MCF 10A (cell line): ENCODE measurements at places on chromosomes 6 and 20. TPM values are rescaled to one million over a fixed set of nuclear protein-coding genes. Genes with fewer than 3 reads are reported as not detected.

The BPI gene
- not detected in 2 replicates for total RNA-seq

The IL17F gene
- total RNA-seq: not detected in 2 replicates

The NAPB gene
- 9.6 and 10.9 TPM in 2 replicates for total RNA-seq

DNA sequence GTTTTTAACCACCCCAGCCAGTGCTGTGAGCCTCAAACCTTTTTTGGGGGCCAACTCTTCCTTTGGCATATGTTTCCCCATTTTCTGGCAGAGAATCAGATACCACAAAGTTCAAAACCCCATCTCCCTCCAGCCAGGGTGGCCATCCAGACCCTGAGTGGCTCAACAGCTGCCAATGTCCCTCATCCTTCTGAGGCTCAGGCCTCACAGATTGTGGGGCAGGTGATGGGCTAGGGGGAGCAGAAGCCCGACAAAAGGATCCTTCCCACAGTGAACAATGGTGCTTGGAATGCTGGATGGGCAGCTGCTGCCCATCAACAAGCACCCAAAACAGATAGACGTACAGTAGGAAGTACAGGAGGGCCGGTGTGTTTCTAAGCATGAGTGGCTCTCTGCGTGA, 42.6 kb upstream of the IL17A start:
- no peak overlapping the region for H3K4me3 ChIP-seq
- no peak overlapping the region for H3K27ac ChIP-seq
- peaks cover 50% of the 10 kb centered on the region for H3K27me3 ChIP-seq
- DNase-seq: no peak

The TMEM14C gene
- total RNA-seq: 159 and 160 TPM in 2 replicates

- DNase-seq: no peak
- H3K4me1 ChIP-seq: no peaks in the 10 kb centered on the region
- no peak overlapping the region for H3K27ac ChIP-seq
Observed at GRCh38 chr6:150967910-150968309, 102.4 kb downstream of the MTHFD1L start.

- no peaks in the 10 kb centered on the region for H3K4me1 ChIP-seq
- H3K27ac ChIP-seq: no peak overlapping the region
- no peak overlapping the region for H3K4me3 ChIP-seq
- peaks cover 29% of the 10 kb centered on the region for H3K27me3 ChIP-seq
- H3K36me3 ChIP-seq: peaks cover 13% of the 10 kb centered on the region
Observed at GRCh38 chr6:41655646-41656001, 17.4 kb downstream of the MDFI start.

DNA sequence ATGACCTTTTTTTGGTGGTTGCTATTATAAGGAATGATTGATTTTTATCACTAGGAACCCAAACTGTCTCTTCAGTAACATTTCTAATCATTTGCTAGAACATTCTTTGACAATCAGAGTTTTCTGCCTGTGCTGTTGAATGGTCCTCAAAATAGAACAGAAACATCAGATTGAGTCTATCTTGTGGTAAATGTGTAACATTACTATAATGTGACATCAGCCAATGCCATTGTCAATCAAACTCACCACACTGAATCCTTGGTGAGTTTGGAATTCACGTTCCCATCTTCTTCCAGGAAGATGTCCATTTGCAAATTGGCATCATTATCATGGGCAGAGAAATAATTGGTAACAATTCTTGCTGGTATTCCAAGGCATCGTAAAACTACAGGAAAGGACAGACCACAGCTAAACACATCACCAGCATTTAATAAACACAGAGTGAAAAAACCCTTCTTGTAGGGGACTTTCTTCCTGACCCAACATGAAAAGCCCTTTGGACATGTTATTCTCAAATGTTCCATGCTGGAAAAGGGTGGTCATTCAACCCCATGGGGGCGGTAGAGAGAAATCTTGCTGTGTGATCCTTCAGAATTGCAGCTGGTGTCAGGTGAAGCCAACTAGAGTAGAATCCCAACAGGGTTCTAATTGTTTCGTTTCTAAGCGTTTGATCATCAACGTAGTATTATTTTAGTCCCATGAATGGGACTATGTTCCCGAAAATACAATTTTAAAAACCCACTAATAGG, 98.5 kb downstream of the F13A1 start:
- no peaks in the 10 kb centered on the region for H3K36me3 ChIP-seq
- peaks cover 9% of the 10 kb centered on the region for H3K4me1 ChIP-seq
- no peak overlapping the region for H3K4me3 ChIP-seq
- peak; percentile 50 for DNase-seq
- H3K27me3 ChIP-seq: peaks cover 28% of the 10 kb centered on the region

GRCh38 chr20:17621229-17621968, 51.5 kb downstream of the DSTN start:
- peaks cover 33% of the 10 kb centered on the region for H3K36me3 ChIP-seq
- H3K27me3 ChIP-seq: no peaks in the 10 kb centered on the region
- H3K4me3 ChIP-seq: no peak overlapping the region
- no peak for DNase-seq
- H3K27ac ChIP-seq: no peak overlapping the region

DNA sequence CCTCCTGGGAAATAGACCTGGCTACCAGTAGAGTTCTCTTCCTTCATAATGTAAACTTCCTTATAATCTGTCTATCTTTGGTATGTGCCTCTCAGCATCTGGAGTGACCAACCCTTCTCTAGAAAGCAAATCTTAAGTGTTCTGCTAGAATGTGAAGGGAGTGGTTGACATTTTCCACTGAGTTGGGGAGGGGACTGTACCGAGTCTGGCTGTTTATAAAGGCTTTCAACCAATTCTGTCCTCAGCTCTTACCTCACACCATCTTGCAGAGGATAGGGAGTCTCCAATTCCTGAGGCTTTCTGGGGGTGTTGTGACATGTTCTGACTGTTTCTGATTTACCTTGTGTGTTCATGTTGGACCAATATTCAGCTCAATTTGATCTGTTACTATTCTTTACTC, 39.6 kb downstream of the FAM217A start:
- no peaks in the 10 kb centered on the region for H3K27me3 ChIP-seq
- DNase-seq: no peak
- H3K27ac ChIP-seq: no peak overlapping the region
- no peak overlapping the region for H3K4me3 ChIP-seq

DNA sequence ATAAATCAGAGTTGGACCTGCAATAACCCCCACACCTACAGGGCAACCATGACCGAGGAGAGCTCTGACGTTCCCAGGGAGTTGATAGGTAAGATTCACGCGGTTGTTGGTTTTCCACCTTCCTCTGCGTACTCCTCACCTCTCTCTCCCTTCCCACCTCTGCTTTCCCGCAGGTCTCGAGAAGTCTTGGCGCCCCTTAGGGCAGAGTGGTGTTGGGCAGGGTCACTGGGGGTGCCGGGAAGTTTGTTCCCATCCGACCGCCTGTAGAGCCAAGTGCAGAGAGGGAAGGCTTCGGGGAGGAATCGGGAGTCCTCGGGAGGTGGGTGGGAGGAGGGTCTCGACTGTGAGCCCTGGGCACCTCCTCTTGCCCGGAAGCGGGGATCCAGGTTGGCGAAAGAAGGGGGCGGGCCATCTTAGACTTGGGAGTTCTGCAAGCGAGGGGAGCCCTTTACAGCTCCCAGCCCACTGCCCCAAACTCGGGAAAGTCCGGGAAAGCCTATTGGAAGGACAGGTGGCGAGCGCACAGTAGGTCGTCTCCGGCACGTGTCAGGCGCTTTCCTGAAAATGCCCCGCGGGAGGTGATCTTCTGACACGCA, 672 bp downstream of the CARMIL1 start:
- no peaks in the 10 kb centered on the region for H3K27me3 ChIP-seq
- peak overlapping the region; percentile 93 for H3K27ac ChIP-seq
- H3K36me3 ChIP-seq: peaks cover 6% of the 10 kb centered on the region
- peak; percentile 43 for DNase-seq
- H3K4me3 ChIP-seq: peak overlapping the region; percentile 96

- no peaks in the 10 kb centered on the region for H3K36me3 ChIP-seq
- H3K4me1 ChIP-seq: no peaks in the 10 kb centered on the region
- H3K4me3 ChIP-seq: no peak overlapping the region
- H3K27me3 ChIP-seq: no peaks in the 10 kb centered on the region
- H3K27ac ChIP-seq: no peak overlapping the region
Observed at GRCh38 chr20:9411833-9412232, 102.6 kb upstream of the LAMP5 start.

DNA sequence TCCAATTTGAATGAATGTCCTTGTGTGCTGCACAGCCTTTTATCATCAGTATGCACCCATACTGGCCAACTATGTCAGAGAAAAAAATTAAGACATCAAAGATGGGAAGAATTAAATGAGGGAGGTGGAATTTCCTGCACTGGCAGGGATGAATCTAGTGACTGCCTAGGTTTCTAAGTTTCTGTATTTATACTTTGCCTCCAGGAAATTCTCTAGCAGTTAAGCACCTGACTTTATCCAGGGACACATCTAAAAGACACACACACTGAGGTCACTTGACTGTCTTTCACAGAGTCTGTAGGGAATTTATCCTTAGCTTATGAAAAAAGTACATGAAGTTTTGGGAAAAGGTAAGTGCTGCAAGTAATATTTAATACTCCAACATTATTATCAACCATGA, 636.5 kb upstream of the PTCHD4 start:
- H3K4me3 ChIP-seq: no peak overlapping the region
- no peaks in the 10 kb centered on the region for H3K36me3 ChIP-seq
- DNase-seq: no peak
- H3K4me1 ChIP-seq: peaks cover 18% of the 10 kb centered on the region
- H3K27ac ChIP-seq: no peak overlapping the region

- no peaks in the 10 kb centered on the region for H3K27me3 ChIP-seq
- H3K4me1 ChIP-seq: no peaks in the 10 kb centered on the region
- peaks cover 5% of the 10 kb centered on the region for H3K36me3 ChIP-seq
- H3K4me3 ChIP-seq: no peak overlapping the region
Observed at GRCh38 chr6:122809001-122809400, 19.9 kb downstream of the SMPDL3A start.

- H3K4me1 ChIP-seq: no peaks in the 10 kb centered on the region
- no peaks in the 10 kb centered on the region for H3K36me3 ChIP-seq
- H3K27ac ChIP-seq: no peak within 1 kb of the TSS
- H3K27me3 ChIP-seq: no peaks in the 10 kb centered on the region
Observed at GRCh38 chr6:134317471-134318131, at the start of gene SGK1. Gene SGK1, minus strand, starts transcription at chr6:134318112. Its CDS starts 652 bp downstream, at chr6:134317460.

- no peak overlapping the region for H3K4me3 ChIP-seq
- no peaks in the 10 kb centered on the region for H3K36me3 ChIP-seq
- peaks cover under 1% of the 10 kb centered on the region for H3K27me3 ChIP-seq
- DNase-seq: no peak
- no peak overlapping the region for H3K27ac ChIP-seq
- H3K4me1 ChIP-seq: no peaks in the 10 kb centered on the region
Observed at GRCh38 chr6:50663806-50664205, 49.5 kb upstream of the TFAP2D start.

The OPRL1 gene
- 0.12 and 0.15 TPM in 2 replicates for total RNA-seq

The WFDC12 gene
- not detected in 2 replicates for total RNA-seq

The MUC22 gene
- not detected in 2 replicates for total RNA-seq

GRCh38 chr6:155039618-155040017, 44.5 kb downstream of the TIAM2 start:
- no peaks in the 10 kb centered on the region for H3K27me3 ChIP-seq
- H3K36me3 ChIP-seq: no peaks in the 10 kb centered on the region
- no peak for DNase-seq
- H3K4me1 ChIP-seq: no peaks in the 10 kb centered on the region
- H3K4me3 ChIP-seq: no peak overlapping the region

- no peak overlapping the region for H3K4me3 ChIP-seq
- H3K4me1 ChIP-seq: peaks cover 5% of the 10 kb centered on the region
- no peaks in the 10 kb centered on the region for H3K27me3 ChIP-seq
- H3K36me3 ChIP-seq: peaks cover 7% of the 10 kb centered on the region
- no peak for DNase-seq
Observed at GRCh38 chr20:58695084-58695722, 2.6 kb downstream of the NPEPL1 start.

The RIMS4 gene
- total RNA-seq: not detected in 2 replicates

GRCh38 chr20:39899881-39900280, 789.2 kb downstream of the MAFB start:
- peaks cover 8% of the 10 kb centered on the region for H3K4me1 ChIP-seq
- DNase-seq: no peak
- H3K36me3 ChIP-seq: no peaks in the 10 kb centered on the region

The SLC39A7 gene
- total RNA-seq: 118 and 187 TPM in 2 replicates

DNA sequence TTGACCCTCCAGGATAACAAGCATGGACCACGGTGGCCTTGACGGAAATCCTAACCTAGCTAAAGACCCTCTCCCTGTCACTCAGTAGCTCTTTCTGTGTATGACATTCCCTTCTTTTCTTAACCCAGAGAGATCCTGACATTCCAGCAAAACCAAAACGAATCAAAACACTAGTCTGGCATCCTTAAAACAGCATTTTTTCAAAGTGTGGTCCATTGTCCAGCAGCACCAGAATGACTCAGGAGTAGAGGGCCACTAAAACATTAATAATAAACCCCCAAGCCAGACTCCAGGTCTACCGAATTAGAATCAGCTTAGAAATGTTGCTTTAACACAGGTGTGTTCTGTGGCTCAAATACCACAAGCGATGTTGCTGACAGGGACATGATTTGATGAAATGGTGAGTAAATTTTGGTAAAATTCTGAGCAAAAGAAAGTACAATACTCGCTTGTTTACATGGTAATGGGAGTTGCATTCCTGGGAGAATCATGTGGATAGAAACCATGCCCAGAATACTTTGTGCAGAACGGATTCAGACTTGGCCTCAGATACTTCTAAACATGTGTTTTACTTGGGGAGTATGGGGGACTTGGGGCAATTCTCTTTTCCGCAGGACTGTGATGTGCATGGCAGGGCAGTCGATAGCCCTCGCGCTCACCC, 174.2 kb upstream of the KCNG1 start:
- H3K36me3 ChIP-seq: no peaks in the 10 kb centered on the region
- no peaks in the 10 kb centered on the region for H3K27me3 ChIP-seq
- no peak overlapping the region for H3K4me3 ChIP-seq
- no peak for DNase-seq

DNA sequence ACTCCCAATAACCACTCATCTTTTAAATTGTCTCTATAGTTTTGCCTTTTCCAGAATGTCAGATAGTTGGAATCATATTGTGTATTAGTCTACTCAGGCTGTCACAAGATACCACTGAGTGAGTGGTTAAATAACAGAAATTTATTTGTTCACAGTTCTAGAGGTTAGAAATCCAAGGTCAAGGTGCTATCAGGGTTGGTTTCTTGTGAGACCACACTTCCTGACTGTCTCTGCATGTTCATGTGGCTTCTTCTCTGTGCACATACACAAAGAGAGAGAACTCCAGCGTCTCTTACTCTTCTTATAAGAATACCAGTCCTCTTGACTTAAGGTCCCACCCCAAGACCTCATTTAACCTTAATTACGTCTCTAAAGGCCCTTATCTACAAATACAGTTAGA, 23.9 kb upstream of the PRSS35 start:
- H3K4me1 ChIP-seq: no peaks in the 10 kb centered on the region
- H3K4me3 ChIP-seq: no peak overlapping the region
- H3K27me3 ChIP-seq: no peaks in the 10 kb centered on the region
- DNase-seq: no peak
